ENCODE measurements at places on chromosomes 11 and 22.
A peak's percentile ranks its signal among the peaks of the same experiment; 100 is the strongest.

DNA sequence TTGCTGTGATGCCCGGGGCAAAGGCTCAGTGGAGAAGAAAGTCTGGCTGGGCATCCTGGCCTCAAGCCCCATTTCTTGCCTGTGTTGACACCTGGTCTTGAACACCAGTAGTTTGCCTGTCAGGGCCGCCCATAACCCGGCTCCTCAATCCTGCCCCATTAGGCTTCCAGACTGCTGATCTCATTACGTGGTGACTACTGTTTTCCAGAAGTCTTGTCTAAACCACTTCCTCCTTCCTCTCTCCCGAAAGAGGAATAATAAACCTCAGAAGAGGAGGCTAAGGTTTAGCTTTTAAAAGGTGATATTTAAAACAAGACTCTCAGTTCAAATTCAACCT lies 97.7 kb downstream of the CD44 start:
- DNase-seq: peak; percentile 99

- peak; percentile 30 for DNase-seq
These were observed 167.8 kb downstream of the C11orf91 start for GRCh38 chr11:33532720-33533385.

DNA sequence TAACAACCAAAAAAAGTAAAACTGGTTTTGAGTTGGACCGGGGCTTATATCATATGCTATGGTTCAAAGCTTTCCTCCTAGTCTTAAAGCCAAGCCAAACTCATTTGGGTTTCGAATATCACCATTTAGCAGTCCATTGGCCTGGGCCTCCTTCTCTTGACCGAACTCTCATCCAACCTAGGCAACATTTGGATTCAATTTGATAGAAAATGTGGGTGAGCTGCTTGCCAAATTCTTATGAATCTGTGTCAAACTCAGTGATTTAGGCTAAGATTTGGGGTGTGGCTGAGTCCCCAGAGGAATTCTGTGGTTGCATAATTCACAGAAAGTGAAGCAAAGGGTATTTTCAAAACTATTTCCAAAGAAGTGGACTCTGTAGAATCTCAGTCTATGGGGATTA lies 83.7 kb downstream of the BLID start:
- DNase-seq: no peak

DNA sequence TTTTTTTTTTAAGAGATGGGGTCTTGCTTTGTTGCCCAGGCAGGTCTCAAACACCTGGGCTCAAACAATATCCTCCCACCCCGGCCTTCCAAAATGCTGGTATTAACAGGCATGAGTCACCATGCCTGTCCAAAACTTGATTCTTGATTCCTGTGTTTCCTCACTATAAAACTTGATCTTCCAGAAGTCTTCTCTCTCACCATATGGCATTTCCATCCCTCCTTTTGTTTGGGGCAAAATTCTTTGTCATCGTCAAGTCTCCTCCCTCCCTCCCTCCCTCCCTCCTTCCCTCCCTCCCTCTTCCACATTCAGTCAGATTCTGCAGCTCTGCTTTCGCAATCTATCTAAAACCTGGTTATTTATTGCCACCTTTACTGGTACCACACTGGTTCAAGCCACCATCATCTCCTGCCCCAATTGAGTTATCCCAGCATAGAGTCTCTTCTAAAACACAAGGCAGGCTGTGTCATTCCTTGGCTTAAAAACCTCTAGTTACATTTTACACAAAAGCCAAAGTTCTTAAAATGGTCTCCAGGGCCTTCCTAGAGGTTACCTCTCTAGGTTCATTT lies 65.0 kb upstream of the HORMAD2 start:
- DNase-seq: peak; percentile 42

- no peak for DNase-seq
These were observed 99.4 kb downstream of the ZBTB16 start for GRCh38 chr11:114158886-114159285.

GRCh38 chr22:38951734-38952133 lies 5.7 kb upstream of the APOBEC3A start:
- no peak for DNase-seq

DNA sequence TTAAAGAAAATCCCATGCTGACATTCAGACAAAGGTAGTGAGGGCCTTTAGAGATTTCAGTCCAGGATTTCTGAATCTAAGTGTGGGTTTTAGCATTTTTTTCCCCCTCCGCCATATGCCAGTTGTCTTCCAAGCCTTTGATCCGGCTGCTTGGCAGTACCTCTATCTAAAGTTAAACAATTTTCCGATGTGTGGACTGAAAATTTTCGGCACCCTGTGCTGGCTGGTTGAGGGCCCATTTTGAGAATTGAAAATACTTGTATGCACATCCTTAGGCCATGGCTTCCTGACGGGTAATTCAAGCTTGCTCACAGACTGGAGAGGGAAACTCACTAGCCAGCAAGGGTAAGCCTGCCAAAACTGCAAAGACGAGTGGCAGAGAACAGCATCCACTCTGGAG lies 131.9 kb upstream of the NARS2 start:
- DNase-seq: no peak

- DNase-seq: no peak
These were observed 18.3 kb upstream of the TCF20 start for GRCh38 chr22:42288791-42289190.

DNA sequence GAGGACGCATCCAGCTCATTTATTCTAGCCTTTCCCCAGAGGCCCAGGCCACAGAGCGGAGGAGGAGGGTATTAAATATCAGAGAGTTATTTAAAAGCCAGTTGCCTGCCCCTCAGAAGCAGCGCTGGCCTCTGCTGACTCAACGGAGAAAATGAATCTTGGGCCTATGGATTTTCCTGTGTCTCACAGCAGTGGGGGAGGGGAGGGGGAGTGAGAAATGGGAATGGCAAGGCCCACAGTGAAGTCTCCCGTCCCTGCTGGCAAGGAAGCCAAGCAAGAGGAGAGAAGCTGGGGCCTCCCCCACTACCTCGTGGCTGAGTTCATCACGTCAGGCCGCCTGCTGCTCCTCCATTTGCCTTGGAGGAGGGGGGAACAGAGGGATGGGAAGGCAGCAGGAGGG lies 4.5 kb upstream of the TPBGL start:
- DNase-seq: no peak

DNA sequence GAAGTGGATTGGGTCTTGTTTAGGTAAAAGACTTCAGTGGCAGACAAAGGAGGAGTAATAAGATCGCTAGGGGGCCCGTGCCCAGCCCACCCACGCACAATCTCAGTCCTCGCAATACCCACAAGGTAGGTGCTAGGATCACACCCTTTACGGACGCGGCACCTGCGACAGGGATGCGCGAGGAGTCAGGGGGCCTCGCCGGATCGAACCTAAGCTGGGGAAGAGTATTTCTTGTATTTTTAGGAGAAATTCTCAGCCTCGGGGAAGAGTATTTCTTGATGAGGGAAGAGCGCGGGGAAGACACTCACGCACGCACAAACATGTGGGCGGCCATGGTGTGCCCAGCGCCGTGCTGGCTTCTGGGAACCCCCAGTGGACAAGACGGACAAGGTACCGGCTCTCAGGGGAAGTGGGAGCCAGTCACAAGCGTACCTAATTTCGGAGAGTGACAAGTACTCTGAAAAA lies 745 bp upstream of the FAM118A start:
- DNase-seq: no peak

GRCh38 chr11:66316849-66317251 lies at the start of gene CD248:
Gene CD248 (minus strand): TSS chr11:66317044. CDS start chr11:66317027, 17 bp downstream.
- no peak for DNase-seq

DNA sequence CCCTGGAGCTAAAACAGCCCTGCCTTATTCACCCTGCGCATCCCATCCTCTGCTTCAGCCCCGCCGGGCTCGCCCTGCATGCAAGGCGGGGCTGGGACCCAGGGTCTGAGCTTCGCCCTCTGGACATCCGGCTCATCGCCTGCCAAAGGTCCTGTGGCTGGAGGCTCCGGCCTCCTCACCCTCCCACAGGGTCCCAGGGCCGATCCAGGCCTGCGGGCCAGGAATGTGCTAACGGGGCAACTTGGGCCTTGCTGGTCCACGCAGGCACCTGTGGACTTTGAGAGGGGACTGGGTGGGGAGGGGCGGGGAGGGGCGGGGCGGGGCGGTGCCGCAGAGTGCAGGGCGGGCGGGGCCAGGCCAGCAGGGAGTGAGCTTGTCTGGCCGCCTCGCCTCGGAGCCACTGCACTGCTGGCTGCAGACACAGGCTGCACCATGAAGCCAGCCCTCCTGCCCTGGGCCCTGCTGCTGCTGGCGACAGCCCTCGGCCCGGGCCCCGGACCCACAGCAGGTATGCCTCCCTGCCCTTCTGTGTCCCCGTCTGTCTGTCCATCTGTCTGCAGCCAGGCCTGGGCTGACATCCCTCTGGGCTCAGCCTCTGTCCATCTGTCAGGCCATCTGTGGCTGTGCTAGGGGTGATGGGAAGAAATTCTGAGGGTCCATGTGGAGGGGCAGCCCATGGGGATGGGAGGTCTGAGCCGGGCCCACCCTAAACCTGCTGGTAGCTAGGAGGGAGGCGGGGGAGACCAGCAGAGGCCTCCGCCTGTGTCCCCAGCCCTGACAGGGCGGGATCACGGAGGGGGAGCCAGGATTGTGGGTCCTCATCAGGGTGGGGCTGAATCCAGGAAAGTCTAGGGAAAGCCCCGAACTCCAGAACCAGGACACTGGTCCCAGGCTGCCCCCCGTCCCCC lies at the start of gene SUSD2:
TSS of gene SUSD2 (plus strand) at position 400 of the 908 bp plus-strand sequence. CDS start at position 433, 33 bp downstream.
- no peak for DNase-seq

GRCh38 chr11:61144511-61145179 lies 16.6 kb downstream of the VPS37C start:
- DNase-seq: no peak

DNA sequence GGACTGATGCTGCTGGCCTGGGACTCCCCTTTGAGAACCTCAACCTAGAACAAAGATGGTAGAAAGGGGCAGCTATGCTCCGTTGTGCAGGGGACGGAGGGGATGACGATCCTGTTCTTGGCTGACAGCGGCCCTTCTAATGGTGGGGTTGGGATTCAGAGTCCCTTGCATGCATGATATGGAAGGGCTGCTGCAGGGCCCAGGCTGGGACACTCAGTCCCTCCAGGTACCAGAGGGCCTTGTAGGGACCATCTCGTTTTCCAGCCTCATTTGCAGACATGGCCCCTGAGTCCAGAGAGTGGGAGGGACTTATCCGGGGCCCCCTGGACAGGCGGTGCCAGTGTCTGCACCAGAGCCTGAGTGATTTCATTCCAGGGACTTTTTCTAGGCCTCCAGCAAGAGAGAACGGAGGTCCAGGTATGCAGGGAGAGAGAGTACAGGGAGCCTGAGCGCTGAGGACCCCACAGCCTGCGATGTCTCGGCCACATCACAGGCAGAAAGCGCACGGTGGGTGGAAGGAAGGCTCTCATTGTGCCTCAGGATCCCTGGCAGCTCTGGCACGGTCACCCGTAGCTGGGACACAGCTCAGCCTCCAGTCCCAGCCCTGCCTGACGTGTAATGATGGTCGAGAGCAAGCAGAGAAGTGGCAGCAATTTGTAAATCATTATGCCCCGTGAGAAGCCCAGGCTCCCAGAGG lies 860.8 kb downstream of the TBC1D22A start:
- DNase-seq: no peak

DNA sequence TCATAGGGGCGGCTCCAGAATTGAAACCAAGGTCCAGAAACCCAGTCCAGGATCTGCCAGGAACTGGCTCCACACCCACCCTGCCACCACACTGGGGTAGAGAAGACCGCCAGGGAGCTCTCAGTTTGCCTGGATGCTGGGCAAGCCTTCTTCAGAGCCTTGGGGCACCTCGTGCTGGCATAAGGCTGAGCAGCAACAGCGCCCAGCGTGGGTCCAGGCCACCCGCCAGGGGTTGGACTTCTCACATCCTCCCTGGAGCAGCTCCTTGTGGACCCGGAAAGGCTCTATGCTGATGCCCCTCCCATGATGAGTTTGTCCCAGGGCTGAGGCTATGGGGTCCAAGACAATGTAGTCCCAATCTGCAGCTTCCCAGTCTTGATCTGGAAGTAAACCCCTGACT lies 29.7 kb downstream of the ALX4 start:
- no peak for DNase-seq

- DNase-seq: peak; percentile 38
These were observed 74.4 kb downstream of the NFAM1 start for GRCh38 chr22:42357634-42358296.

DNA sequence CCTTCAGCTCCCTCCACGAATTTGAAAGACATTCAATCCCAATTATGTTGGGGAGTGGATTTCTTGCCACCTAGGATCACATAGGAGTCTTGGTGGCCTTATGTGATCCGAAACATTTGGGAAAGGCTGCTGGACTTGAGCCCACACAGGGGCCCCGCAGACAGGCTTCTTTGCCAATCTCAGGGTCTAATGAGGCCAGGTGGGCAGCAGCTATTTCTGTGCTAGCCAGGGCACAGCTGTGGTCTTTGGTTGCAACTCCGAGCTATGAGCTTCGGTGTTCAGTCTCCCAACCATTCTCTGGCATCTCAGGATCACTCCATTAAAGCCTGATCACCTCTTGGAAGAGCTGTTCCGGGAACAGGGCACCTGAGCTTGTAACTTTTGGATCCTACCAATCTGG lies 84.4 kb downstream of the TP53I11 start:
- no peak for DNase-seq

DNA sequence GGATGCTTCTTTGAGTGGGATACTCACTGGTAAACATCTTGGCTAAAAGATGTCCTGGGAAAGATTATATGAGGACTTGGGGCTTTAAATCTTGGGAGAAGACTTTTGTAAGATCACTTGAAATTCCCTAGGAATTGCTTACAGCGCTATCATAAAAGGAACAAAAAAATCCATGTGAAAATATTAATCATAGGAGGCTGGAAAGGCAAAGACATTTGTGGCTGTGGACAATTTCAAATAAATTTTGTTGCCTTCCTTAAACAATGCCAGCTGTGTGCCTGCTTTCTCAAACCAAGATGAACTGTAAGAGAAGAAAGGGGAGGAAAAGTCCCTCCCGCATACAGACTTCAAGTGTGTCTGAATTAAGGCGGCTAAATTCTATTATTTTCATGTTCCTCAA lies 75.6 kb downstream of the SNX19 start:
- no peak for DNase-seq

DNA sequence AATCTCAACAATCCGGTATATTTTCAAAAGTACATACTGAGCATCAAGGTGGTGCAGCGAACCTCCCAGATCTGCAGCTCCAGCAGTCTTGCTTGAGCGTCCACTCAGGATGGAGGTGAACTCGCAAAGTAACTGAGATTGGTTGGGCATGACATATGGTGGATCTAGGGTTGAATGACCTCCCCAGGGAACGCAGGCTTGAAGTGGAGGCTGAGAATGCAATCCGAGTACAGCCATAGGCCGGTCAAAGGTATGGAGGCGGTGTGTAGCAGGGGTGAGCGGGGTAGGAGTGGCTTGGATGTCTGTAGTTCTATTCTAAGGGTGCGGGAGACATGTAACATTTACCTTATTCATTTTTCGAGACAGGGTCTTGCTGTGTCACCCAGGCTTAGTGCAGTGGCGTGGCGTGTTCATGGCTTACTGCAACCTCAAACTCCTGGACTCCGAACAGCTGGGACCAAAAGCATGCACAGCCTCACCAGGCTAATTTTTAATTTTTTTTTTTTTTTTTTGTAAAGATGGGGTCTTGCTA lies 631 bp upstream of the C22orf39 start:
- DNase-seq: peak; percentile 47

DNA sequence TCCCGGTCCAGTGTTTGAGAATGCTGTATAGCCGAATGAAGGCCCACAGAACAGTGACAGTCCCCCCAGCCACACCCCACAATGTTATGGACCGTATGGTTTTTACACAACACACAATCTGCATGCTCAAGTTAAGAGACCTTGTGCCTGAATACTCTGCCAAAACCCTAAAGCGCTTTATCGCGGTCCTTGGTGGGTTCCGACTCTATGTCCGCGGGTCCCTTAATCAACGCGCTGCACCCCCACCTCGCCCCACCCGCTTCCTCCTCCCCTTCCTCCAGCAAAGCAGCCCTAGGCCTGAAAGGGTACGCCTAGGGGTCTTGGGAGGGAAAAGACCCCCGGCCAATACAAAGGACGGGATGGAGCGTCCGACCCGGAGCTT lies 442 bp downstream of the COPB1 start:
- peak; percentile 22 for DNase-seq

- peak; percentile 76 for DNase-seq
These were observed 216.4 kb downstream of the GRM5 start for GRCh38 chr11:88849368-88849767.
